ENCODE measurements at places on chromosomes 2 and 18.

DNA sequence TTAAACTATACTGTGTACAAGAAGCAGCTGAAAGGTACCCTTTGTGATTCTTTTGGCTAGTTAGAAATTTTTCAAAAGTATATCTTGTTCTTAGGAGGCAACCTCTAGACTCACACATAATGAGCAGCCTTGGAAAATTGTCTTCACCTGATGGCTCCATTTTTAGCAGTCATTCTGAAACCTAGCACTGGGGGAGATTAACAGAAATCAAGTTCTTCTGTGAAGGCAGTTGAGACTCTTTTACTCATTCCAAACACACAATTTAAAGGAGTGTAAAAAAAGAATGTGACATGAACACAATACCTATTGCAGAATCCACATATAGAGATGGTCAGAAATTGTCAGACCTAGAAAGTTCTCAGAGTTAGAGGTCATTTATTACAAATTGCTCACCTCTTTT is 197.7 kb downstream of the UBE2E3 start:
- no peak for DNase-seq

DNA sequence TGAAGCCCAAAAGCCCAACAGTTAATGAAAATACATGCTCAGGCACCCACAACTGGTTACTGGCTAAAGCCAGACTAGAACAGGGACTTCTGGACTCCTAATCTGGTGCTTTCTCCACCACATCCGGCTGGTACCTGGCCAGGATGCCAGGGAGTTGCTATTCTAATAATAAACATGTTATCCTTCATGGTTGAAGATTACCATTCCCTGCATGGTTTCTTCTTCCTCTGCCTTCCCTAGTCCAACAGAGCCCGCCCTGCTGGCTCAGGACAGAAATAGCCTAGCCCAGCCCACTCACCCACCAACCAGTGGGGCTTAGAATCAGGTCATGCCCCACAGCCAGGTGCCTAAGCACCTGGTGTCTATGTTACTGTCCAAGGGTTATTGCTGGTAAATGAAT is 184.2 kb downstream of the TMEM247 start:
- DNase-seq = peak; percentile 41

DNA sequence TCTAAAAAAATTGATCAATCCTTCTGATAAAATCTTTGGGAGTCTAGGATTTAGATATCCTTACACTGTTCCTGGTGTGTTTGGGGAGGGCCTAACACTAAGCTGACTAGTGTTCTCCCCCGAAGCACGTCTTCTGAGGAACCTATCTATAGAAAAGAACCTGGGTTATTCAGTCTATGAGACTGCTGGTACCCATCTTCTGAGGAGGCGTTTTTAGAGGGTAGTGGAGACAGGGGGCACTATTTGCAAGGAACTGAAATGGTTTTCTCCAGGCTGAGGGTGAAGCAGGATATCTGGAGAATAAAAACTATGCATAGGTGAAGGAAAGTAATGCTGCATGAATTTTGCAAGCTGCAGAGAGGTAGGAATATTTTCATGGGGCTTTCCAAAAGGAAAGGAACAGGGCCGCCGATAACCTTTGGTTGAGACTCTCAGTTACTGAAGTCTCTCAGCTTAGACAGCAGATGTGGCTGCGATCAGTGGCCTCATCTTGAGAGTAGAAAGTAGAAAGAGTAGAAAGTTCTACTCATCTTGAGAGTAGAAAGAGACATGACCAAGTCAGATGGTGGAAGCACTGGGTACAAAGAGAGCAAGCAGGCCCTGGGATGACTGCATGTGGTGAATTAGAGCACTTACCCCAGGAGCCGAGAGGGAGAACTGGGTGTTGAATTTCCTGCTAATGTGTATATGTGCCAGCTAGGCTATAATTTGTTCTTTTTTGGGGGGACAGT is 31.8 kb upstream of the KCNE4 start:
- DNase-seq = no peak

DNA sequence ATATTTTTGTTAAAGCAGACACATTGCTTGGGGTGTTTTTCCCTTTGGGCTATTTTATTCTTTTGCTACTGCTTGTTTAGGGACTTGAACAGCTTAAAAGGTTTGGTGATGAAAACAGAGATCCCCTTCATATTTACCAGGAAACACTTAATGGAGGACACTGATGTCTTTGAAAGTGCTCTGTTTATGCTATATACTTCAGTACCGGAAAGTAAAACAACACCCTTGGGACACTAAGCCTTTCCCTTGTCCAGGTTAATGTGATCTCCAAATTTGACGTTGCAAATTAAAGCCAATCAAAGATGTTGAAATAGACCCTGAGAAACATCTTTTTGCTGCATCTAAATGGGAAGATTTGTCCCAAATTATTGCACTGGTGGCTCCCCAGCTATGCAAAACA is 564.6 kb upstream of the PKDCC start:
- no peak for DNase-seq

DNA sequence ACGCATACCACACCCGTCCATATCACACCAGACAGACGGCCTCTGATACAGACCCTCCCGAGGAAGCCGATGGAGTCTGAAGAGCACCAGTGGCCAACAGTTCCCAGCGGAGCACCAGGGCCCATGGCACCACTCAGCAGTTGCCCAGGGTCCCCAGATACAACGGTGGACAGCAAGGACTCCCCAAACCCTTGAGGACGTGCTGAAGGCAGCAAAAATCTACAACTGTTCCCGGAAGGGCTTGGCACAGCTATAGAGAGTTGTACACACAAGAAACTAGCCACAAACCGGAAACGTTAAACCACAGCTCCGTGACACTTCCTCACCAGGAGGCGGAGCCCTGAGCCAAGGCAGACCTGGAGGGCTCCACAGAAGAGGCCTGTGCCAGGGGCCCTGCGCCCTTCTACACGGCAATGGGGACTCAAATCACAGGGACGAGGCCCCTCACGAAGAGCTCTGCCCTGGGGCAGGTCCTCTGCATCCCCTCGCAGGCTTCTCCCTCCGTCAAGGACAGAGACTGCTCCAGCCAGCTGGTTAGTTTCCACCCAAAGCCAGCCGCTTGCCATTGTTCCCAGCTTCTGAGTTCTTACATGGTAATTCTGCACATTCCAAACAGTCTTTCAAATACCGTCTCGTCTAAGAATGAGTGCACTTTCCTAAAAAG is 133.4 kb downstream of the HDAC4 start:
- no peak for DNase-seq

DNA sequence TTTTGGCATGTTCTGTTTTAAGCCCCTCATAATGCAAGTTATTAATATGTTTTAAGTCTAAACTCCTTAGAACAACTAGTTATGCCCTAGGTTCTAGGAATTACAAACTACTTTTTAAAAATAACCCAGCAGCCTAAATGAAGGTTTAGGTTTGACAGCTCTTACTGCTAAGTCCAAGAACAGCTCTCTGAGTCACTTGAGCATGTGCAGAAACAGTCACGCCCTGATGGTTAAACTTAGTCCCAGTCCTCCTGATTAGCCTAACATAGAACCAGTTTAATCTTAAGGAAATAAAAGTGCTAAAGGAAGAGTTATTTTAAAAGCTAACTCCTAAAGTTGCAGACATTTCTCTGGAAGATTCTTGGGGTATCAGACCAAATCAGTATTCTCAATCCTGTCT is 72.5 kb downstream of the RMDN2 start:
- DNase-seq = no peak

GRCh38 chr2:8121022-8121825 is 560.6 kb upstream of the ID2 start:
- no peak for DNase-seq
